Stimulated activated CD8-positive, alpha-beta memory T cell treated with anti-CD3 and anti-CD28 coated beads, Interleukin-15, amount 100 ng/mL, for 24 hours (primary cell): ENCODE measurements at places on chromosomes 5 and 9.

DNA sequence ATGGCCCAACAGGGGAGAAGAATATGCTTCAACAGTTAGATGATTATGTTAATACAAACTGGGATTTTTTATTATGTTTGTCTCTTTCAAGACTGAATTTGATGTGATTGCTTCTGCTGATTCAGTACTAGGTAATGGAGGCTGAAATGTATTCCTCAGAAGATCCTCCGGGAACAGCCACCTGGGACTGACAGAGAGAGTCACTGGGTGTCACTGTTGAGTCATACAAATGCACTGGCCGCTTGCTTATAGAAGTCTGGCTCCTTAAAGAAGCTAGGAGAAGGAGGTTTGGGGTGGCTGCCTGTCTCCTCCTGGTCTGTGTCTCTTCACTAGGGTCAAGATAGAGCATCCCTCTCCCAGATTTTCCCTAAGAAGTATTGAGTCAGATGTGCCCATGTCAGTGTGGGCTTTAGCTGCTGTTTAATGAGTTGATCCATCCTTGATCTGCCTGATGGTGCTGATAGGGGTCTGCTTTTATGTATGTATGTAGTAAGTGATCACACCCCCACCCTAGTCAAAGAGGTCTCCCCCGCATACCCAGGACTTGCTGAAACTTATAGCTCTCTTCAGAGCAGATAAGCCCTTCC, 773.4 kb downstream of the BRINP1 start:
- no peak for DNase-seq

DNA sequence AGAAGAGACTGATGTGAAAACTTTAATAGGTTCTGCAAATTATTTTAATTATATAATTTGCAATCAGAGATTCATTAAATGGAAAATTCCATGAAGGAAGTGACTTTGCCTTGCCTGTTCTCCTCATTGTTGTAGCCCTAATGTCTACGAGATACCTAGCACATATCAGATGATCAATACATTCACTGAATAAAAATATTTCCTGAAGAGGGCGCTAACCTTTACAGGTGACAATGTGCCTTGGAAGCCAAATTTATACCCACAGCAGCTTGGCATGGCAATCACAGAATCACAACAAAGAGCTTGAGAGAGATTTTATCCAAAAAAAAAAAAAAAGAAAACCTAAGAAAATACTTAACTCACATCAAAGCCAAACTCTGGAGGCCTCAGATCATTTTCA, 17.4 kb downstream of the HAUS6 start:
- DNase-seq, result no peak

- no peak for DNase-seq
These were observed 207.0 kb downstream of the DMAC1 start for GRCh38 chr9:7592321-7593316.

DNA sequence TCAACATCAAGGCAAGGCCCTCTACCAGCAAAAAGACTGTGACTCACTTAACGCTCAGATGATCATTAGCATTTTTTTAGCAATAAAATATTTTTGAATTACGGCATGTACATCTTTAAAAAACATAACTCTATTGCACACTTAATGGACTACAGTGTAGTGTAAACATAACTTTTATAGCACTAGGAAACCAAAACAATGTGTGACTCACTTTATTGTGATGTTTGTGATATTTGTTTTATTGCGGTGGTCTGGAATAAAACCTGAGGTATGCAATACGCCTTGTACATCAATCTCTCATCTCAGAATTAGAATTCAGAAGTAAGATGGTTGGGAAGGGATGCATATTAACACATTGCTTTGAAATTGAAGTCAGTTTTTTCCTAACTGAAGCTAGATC, 106.9 kb upstream of the PTCH1 start:
- DNase-seq, result no peak

DNA sequence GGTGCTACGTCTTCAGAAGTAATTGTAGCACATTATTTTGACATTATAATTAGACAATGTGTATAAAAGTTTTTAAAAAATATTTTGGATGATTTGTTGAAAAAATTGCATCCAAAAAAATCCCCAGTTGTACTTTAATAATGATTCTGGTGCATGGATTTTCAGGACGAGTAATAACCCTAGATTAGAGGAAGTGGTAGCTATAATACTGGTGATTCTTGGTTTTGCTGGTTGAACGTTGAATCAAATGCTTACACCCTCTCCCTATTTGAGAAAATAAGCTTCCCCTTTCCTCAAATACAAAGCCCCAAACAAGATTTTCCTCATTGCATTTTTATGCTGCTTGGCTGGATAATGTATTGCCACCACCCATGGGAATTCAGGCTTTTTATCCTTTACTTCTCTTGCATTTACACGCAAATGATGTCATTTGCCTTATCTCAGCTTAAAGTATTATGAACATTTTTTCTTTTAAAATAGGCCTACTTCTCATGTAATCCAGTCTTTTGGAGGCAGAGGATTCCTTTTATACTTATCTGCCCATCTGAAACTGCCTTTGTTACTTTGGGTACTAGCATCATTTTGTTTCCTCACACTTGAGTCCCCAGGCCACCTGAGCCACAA, 86.3 kb downstream of the UBE2R2 start:
- DNase-seq, result no peak

DNA sequence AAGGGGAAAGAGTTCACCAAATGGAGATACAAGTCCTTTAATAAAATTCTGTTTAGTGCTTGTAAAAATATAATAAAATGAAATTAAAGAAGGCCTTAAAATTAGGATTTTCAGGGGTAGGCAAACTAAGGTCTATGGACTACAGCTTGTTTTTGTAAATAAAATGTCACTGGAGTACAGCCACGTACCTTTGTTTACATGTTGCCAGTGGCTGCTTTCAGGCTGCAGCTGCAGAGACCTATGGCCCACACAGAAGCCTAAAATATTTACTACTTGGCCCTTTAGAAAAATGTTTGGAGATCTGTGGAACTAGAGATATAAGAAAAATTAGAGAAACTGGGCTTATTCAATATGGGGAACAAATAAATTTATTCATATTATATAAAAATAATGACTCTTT, 122.8 kb downstream of the RPS23 start:
- no peak for DNase-seq

GRCh38 chr9:4207881-4208615, 91.8 kb downstream of the GLIS3 start:
- DNase-seq, result no peak

- DNase-seq, result no peak
These were observed 85.4 kb downstream of the PCSK1 start for GRCh38 chr5:96347502-96348292.

DNA sequence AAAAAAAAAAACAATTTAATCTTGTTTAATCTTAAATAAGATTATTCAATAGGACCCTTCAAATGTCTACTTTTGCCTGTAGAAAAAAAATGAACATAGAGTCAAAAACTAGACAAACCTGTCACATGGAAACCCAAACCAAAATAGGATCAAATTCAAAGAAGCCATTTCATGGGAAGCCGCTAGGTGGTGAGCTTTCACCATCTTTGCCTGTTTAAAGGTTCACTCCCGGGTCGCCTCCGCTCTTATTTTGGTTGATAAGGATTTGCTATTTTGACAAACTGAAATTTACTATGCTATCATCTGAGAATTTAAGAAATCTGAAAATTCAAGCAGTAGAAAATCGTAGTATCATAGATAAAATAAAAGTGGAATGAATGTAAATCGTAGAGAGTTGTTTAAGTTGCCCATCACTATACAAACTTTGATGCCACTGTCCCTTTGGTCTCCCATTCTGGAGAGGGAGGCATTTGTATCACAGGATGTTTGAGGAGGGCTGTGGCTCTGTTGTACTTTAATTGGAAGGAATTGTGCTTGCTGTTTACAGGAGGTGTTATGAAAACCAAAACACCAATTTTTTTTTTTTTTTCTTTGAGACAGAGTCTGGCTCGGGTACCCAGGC, 43.5 kb upstream of the DNAH5 start:
- no peak for DNase-seq

DNA sequence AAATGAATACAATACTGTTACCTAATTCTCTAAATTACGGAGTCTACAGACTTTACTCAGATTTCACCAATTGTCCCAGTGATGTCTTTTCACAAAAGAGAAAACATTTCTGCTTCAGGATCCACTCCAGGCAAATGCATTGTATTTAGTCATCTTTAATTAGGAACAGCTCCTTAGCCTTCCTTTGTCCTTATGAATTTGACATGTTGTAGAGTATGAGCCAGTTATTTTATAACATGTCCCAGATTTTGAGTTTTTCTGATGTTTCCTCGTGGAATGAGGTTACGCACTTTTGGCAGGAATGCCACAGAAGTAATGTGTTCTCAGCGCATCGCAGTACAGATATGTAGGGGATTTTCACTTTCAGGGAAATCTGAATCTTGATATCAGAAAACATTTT, 10.5 kb downstream of the HABP4 start:
- no peak for DNase-seq

- no peak for DNase-seq
These were observed 72.0 kb downstream of the RETREG1 start for GRCh38 chr5:16544607-16545374.

DNA sequence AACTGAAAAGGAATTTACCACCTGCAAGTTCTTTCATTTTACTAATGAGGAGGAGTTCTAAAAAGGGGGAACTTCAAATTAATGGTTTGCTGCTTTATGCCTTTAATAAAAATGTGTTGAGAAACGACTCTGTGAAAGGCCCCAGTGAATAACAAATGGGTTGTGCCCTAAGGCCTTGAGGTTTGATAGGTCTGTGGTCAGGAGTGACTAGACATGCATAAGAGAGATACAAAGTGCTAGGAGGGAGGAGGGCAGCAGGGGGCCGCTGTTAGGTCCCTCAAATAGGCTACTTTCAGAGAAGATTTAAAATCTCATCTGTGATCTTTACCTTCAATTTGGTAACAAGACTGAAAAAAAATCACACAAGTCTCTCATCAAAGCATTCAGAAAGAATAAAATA, 58.3 kb downstream of the FAM81B start:
- no peak for DNase-seq

DNA sequence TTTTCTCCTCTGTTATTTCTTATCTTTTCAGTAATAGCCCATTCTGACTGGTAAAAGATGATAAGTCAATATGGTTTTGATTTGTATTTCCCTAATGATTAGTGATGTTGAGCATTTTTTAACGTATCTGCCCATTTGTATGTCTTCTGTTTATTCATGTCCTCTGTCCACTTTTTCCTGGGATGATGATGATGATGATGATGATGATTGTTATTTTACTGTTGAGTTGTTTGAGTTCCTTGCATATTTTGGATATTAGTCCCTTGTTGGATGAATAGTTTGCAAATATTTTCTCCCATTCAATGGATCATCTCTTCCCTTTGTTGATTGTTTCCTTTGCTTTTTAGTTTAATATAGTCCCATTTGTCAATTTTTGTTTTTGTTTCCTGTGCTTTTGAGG, 27.0 kb downstream of the UTP15 start:
- DNase-seq, result no peak

DNA sequence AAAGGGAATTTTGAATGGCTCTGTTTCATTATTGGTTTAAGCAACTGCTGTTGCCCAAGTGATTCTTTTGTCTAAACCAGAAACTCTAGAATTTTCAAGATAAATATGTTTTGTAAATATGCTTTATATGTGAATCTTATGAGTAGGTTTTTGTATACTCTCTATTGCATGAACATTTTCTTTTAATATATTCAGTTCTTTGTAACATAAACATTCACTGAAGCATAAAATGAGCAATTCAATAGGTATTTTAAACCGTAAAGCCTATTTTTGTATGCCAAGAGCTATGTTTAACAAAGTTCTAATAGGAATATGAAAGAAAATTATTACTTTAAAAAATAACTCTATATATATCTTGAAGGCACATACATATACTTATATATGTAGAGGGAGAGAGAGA, 293.1 kb downstream of the PSAT1 start:
- DNase-seq, result no peak
